ENCODE measurements at places on chromosomes 6 and 20.

DNA sequence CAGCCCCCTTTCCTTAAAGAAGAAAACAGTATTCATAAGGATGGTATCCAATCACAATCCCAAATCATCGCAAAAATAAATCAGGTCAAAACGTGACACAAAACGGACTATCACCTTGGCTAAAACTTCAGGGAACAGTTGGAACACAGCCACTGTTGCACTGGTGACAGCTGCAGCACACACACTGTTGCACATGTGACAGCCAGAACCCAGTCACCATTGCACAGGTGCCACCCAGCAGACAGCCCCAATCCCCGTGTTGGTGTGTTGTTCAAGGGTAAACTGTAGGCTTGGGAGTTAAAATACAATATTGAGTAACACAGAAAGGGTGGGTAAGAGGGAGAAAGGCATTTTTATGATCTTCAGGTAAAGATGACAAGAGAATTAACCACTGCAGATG, 15.8 kb downstream of the PSMB1 start:
- DNase-seq = no peak

- DNase-seq = no peak
Observed at GRCh38 chr6:150465610-150466009, 96.8 kb downstream of the IYD start.

DNA sequence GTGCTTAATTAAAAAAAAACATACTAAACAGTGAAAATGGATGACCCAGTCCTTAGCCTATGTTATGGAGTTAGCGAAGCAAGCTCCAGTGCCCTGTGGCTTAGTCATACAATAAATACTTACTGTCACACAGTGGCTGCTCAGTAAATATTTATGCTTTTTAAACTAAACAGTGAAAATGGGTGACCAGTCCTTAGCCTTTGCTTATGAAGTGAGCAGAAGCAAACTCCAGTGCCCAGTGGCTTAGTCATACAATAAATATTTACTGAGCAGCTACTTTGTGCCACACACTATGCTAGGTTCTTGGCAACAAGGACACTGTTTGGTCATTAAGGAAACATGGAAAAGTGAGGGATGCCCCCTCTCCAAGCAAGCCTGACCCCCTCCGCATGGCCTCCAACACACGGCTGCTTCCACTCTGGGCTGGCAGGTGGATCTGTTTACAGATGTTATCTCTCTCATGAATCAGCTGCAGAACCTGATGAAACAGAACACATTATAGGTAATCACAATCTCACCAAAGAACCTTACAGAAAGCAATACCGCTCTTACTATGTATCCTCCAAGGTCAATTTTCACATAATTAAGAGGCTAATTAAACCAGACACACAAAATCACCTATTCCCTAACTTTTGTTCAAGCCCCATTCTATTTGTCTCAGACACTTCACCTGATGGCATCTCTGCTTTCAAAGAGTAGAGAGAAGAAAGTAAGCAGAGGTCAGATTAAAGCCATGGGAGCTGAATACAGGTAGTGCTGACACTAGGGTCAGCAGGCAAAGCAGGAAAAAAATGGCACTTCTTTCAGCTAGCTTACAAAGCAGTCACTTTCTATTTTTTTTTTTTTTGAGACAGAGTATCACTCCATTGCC, 27.3 kb downstream of the CDK5RAP1 start:
- no peak for DNase-seq

- DNase-seq = no peak
Observed at GRCh38 chr6:55773620-55774216, 101.7 kb downstream of the BMP5 start.

DNA sequence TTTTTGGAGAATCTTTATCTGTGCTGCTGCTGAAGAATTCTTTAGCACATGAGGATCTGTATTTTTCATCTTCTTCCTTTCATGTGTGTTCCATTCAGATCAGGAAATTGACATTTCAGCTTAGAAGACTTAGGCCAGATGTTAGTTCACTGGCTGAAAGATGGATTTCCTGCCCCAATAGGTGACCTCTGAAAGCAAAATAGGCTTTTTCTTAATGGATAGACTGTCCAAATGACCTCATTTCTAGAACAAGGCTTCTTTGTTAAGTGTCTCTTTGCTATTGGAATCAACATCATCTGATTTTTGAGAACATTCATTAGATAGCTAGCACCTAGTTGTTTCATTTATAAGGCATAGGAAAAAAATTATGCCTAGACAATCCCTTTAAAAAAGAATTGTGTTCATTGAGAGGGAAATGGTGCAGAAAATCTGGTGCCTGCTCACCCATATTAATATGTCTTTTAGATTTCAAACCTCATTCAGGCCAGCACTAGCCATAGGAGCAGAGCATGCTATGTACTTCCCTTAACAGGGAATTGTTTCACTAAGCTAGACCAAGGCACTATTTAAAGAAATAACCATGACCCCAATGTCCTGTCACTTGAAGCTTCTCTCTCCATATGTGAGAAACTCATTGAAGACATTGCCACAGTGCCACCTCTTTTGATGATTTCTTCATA, 13.6 kb upstream of the SASH1 start:
- DNase-seq = no peak

GRCh38 chr6:155117785-155118184, 122.7 kb downstream of the TIAM2 start:
- DNase-seq = no peak

All from stimulated activated CD4-positive, alpha-beta T cell treated with anti-CD3 and anti-CD28 coated beads, TNF-alpha, amount 100 ng/mL, for 24 hours (primary cell).